ENCODE measurements at places on chromosomes 7 and 10.
A peak's percentile ranks its signal among the peaks of the same experiment; 100 is the strongest.

GRCh38 chr7:17071866-17072265, 190.1 kb upstream of the AGR3 start:
- DNase-seq, result no peak

DNA sequence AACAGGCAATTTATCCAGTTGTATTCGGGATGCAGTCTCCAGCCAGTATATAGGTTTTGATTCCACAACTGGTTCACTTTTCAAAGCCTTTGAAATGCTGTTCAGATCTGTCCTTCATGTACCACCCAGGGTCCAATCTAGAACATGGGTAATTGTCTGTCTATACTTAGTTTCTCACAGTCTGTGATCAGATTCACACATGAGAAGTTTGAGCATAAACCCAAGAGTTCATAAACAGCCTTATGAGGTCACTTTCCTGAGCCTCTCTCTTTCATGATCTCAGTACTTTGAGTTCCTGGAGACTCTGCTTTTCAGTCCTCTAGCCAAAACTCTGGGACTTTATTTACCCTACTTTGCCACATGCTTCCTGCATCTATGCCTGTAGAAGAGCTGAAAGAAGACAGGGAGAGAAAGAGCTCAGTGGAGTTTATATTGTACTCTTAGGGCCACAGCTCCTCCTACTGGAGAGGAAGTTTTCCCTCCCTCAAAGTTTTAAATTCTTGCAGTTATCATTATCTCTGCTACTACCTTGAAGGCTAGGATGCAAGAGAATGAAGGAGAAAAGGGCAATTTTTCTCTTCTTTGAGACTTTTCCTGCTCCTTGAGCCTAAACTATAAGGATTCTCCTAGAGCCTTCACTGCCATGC, 172.0 kb downstream of the ZEB1 start:
- no peak for DNase-seq

DNA sequence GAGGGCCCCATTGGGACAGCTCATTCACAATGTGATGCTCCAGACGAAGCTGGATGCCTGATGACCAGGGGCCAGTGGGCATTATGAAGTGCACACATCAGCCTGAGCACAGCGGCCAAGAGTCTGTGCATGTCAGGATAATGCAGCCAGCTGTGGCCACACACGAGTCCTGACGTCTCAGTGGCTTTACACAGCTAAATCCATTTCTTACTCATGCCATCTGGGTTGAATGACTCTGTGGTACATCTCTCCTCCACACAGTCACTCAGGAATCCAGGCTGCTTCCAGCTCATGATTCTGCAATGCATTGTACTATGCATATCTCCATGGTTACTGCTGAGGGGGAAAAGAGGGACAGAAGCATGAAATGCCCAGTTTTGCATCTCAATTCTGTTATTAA, 123.6 kb downstream of the PRLHR start:
- no peak for DNase-seq

DNA sequence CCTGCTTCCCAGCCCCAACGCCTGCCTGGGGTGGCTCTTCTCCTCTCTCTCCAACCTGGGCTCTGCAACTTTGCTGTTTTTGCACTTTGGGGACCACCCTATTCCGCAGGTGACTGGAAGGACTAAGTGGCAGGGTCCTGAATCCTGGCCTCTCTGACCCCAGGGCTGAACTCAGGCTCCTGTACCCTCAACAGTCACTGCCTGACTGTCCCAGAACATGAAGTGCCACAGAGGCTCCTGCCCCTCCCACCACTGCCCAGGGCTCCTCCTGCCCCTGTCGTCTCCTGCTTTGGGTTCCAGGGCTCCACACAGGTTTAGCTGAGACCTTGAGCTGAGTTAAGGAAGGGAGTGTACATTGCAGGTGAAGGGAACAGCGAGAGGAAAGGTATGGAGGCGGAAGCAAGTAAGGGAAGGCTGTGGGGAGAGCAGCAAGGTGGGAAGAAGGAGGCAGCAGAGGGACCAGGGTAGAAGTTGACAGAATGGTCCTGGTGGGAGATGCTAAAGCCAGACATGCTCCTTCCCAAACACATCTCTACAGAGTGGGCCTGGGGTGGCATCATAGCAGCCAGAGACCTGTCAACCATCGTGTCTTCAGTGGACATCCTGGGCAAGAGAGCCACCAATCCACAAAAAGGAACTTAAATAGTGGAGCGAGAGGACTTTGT, 5.7 kb upstream of the GRID1 start:
- DNase-seq, result no peak

DNA sequence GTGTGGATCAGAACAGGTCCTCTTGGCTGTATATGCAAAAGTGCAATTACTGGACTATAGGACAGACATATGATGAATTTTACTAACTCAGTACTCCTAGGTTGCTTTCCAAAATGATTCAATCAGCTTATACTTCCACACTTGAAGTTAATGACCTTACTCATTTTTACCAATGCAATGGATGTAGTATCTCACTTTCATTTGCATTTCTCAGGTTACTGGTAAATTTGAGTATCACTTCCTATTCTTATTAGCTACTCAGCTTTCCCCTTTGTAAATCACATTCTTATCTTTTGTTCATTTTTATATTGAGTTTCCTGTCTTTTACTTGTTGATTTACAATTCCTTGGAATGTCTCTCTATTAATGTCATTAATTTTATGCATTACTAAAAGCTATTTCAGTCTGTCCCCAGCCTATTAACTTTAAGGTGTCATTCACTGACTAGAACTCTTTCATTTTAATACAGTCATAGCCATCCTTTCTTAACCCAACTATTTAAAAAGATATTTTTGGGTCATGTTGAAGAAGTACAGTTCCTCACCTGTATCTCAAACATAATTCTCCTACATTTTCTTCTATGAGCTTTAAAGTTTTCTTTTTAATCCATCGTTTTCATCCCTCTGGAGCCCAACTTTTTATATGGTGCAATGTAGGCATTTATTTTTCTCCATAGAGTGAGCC, 88.6 kb downstream of the VIM start:
- DNase-seq, result no peak

DNA sequence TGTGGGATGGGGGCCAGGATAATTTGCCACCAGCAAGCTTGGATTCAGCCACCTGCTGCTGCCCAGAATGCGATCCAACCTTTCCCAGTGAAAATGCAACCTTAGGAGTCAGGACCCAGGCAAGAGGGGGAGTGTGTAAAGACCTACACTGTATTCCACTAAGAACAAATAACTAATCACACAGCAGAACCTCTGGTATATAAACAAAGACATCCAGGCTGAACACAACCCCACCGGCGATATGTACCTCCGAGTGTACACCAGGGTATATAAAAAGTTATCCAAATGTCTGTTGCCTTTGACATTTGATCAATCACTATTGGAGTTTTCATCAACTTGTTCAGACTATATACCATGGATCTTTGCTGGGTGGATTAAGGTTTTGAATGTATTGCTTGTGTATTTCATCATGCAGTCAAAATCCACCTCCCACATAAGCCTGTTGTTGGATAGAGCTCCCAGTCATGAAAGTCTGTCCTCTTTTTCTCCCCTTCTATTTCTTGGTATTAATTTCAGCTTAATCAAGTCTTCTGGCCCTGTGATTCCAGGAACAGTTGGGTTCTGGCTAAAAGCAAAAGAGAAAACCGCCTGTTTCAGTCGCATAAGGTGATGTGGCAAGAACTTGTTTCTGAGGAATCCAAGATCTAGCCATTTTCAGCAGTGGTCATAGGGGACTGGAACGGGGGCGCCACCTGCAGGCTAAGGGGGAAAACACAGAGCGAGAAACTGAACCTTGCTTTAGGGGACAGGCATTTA, 290.7 kb downstream of the CCDC3 start:
- peak; percentile 23 for DNase-seq

DNA sequence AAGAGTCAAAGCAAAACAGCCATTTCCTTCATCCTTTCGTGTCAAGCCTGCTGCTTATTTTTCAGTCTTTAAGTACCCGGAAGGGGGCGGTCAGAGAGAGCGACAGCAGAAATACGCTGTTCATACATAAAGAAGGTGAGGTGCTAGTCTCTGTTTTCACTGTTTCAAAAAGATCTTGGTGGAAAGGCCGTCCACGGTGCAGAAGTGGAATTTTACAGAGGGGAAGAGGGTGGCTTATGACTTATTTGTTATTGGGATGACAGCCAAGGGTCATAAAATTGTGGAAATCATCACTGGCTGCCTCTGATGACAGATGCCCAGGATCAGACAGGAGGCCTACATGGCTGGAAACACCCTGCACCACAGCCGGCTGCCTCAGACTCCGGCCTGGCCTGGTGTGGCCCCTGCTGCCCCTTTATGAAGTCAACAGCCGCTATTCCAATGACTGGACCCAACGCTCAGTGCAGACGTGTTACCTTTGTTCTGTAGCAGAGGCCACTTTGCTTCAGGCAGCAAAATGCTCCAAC, 57.0 kb downstream of the HIPK2 start:
- DNase-seq, result no peak

DNA sequence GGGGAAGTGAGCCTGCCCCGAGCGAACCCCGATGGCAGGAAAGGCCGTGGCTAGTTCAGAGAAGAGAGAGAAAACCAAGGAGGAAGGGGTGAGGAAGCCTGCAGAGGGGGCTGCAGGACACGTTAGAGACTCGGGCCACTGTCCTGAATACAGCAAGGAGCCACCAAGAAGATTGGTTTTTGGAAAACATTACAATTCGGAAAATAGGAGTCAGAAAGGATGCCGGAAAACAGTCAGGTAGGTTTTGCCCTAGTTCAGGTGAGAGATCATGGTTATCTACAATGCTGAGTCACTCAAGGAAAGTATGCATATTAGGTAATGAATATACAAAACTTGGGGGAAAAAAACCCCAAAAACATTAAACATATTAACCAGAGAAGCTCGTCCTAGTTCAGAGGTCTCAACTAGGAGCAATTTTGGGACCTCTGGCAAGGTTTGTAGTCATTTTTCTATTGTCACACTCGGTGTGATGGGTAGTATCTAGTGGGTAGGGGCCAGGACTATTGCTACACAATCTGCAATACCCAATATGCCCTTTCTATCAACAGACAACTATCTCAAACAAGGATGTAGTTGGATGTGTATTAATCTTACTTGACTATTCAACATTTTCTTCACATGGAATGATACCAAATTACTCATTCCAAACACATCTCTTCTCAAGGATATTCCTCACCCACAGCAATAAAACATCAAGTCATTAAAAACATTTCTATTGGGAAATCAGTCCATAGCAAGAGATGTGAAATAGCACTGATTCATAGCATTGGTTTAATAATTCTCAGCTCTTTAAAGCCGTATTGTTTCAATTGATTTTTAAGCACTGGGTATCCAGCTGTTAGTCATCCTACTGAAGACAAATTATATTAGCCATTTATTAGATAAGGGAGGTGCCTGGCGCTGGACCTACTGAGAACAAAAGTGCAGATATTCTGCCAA, 74.4 kb upstream of the RSU1 start:
- no peak for DNase-seq

DNA sequence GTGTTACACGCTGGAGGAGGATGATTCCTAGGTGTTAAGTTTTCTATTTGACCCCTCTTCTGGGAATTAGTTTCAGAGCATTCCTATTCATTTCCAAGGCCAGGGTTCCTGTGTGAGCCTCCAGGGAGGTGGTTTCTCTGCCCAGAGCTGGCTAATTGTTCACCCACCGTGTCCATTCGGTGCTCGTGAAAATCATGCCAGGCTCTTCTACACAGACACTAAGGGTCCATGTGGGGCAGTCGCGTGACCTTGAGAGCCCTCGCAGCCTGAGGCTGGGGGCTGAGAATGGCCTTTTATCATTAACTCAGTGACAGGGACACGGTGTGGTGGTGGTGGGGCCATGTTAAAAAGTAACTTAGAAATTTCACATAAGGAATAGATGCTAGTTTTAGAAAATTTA, 83.7 kb downstream of the EMX2 start:
- DNase-seq, result no peak

DNA sequence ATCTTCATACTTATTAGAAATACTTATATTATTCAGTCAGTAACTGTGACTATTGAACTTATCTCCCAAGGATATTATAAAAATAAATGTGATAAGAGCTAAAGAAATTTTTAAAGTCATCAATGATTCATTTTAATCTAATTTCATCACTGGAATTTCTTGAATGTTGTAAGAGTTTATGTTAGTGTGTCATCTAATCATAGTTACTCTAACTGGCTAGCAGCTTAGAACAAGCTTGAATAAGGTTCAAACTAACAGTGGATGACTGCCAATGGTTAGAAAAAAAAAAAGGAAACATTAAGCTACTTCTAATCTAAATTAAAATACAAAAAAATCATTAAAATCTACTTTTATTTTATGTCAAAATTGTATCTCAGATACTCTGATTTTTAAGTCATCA, 1066.3 kb downstream of the CNTNAP2 start:
- no peak for DNase-seq

GRCh38 chr7:40885503-40885902, 750.7 kb downstream of the SUGCT start:
- no peak for DNase-seq

- no peak for DNase-seq
These were observed 23.5 kb downstream of the ABLIM1 start for GRCh38 chr10:114634609-114634979.

DNA sequence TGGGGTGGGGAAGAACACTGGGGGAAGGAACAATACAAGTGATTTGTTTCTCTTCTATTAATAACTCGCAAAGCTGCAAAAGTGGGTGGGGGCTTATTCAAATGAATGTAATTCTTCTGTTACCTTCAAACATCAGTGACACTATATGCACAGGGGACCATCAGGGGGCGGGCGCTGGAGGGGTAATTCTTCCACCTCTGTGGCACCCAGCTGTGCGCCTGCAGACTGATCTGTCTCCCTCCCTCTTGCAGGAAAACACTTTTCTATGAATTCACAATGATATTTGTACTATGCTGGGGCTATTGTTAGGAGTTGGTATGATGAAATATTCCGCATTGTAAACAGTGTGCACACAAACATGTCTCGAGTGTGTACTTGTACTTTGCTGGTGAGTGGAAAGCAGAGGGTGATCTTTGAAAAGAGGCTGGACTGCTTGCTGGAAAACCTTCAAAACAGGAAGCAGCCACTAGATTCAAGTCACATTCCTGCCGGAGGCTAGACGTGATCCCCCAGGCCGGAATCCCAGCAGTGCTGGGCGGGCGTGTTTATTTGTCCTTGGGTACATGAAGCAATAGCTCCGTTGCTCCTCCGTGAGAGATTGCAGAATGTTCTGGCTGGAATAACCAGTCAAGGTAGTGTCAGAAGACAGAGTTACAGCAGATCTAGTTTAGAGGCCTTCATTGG, 15.8 kb upstream of the BNIP3 start:
- no peak for DNase-seq

GRCh38 chr7:43851805-43852204, 17.5 kb downstream of the MRPS24 start:
- DNase-seq, result no peak

DNA sequence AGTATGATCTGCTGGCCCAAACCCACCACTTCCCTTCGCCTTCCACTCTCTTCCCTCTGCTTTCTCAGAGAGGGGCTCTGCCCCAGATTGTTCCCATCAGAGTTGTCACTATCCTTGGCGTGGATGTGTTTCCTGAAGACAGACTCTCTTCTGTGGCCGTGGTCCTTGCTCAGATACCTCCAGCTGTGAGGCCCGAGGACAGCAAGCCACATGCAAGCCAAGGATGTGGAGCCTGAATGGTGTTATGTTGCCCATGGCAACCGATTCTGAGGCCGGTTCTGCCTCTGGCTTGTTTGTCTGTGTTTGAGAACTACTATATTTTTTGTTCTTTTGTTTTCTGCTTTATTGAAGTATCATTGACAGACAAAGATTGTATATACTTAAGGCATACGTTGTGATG, 247.4 kb upstream of the PODXL start:
- no peak for DNase-seq
